ENCODE measurements at places on chromosomes 11 and 22. TPM values are rescaled to one million over a fixed set of nuclear protein-coding genes. Genes with fewer than 3 reads are reported as not detected.

- H3K36me3 ChIP-seq, result no peaks in the 10 kb centered on the region
- DNase-seq, result no peak
- H3K27me3 ChIP-seq, result no peaks in the 10 kb centered on the region
- no peak overlapping the region for H3K4me3 ChIP-seq
- H3K4me1 ChIP-seq, result no peaks in the 10 kb centered on the region
- H3K27ac ChIP-seq, result no peak overlapping the region
Observed at GRCh38 chr11:75262436-75262835, 21.9 kb downstream of the TPBGL start.

The SPATA19 gene
- total RNA-seq, result not detected

GRCh38 chr11:88535916-88536547, 198.5 kb upstream of the CTSC start:
- no peak overlapping the region for H3K27ac ChIP-seq
- no peaks in the 10 kb centered on the region for H3K27me3 ChIP-seq
- H3K4me3 ChIP-seq, result no peak overlapping the region
- peaks cover 3% of the 10 kb centered on the region for H3K4me1 ChIP-seq
- H3K36me3 ChIP-seq, result no peaks in the 10 kb centered on the region

GRCh38 chr11:19025481-19026406, 34.8 kb downstream of the MRGPRX2 start:
- no peaks in the 10 kb centered on the region for H3K27me3 ChIP-seq
- no peaks in the 10 kb centered on the region for H3K36me3 ChIP-seq
- DNase-seq, result no peak

GRCh38 chr11:10107497-10107896, 186.5 kb downstream of the SBF2 start:
- no peaks in the 10 kb centered on the region for H3K4me1 ChIP-seq
- no peak for DNase-seq
- no peaks in the 10 kb centered on the region for H3K27me3 ChIP-seq
- no peak overlapping the region for H3K4me3 ChIP-seq

- H3K27ac ChIP-seq, result no peak overlapping the region
- H3K36me3 ChIP-seq, result no peaks in the 10 kb centered on the region
- DNase-seq, result no peak
- H3K4me1 ChIP-seq, result no peaks in the 10 kb centered on the region
- H3K27me3 ChIP-seq, result no peaks in the 10 kb centered on the region
- H3K4me3 ChIP-seq, result no peak overlapping the region
Observed at GRCh38 chr11:8251616-8252295, 11.9 kb downstream of the LMO1 start.

DNA sequence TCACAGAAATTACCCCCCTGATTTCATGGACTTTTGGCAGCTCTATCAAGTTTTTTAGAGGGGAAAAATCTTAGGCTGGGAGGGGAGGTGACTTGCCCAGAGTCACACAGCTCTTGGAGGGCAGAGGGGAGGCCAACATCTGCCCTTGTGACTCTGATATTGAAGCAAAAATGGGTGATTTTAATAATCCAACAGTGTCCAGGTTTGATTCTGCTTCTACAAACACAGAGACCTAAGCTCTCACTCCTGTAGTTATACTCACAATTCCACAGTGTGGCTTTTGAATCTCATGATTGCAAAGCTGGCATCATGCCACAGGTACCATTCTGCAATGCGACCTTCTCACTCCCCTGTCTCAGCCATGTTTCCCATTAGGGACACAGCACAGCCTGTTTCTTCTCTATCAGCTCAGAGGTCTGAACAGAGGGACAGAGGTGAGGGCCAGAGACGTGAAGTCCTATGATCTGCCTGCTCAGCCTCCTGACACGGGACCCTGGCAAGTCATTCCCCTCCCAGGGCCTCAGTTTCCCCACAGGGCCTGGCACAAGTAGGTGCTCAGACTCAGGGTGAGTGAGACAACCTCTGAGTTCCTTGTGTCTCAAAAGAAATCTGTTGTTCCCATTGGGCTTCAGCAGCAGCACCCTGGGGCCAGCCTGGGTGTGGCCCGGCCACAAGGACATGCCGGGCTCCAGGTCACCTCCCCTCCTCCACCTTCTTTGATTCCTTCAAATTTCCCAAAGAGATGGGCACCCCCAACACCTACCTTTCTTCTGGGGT, 766 bp downstream of the APOL2 start:
- H3K27me3 ChIP-seq, result no peaks in the 10 kb centered on the region
- H3K4me1 ChIP-seq, result peaks cover 7% of the 10 kb centered on the region

Data from liver (tissue), 10 donors.